Calu3 (cell line): ENCODE measurements at places on chromosomes 2 and 18. TPM values are rescaled to one million over a fixed set of nuclear protein-coding genes. Genes with fewer than 3 reads are reported as not detected.

CLEC4F gene
- not detected in 2 replicates for total RNA-seq

DNA sequence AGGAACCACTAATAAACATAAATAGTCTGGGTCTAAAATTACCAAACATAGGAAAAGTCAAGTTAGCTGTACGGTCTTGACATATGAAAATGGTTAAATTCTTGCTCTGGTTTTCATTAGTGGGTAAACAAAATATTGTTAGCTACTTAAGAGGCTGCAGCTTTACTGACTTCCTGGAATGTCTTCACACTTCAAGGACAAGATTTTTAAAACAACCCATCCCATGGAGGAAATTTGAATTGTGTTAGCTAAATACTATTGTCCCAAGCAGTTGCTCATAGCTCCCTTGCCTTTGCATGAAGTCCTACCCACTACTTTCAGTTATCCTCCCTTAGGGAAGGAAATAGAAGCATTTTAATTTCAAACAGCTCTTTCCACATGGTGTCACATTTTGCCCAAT is 128.5 kb downstream of the EPHA4 start:
- no peak overlapping the region for H3K4me3 ChIP-seq
- no peaks in the 10 kb centered on the region for H3K36me3 ChIP-seq
- no peak for DNase-seq
- H3K27me3 ChIP-seq: no peaks in the 10 kb centered on the region

DNA sequence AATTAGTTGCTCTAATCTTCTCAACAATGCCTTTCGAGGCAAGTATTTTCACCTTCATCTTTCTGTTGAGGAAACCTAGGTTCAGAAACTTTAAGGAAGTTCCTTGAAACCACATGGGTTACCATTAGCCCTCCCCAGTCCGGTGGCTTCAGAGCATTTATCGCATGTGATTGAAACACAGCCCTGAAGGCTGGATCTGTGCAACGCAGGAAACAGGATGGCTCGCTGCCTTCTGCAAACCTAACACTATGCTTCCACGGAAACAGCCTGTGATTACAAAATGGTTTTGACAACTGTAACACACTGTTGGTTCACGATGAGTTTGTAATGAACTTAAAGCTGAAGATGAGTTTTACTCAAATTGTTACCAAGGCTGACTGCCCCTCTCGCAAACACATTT is 68.5 kb downstream of the EPB41L3 start:
- no peak overlapping the region for H3K27ac ChIP-seq
- no peaks in the 10 kb centered on the region for H3K4me1 ChIP-seq
- H3K4me3 ChIP-seq: no peak overlapping the region
- H3K27me3 ChIP-seq: no peaks in the 10 kb centered on the region
- no peak for DNase-seq

SAG gene
- total RNA-seq: not detected in 2 replicates

DNA sequence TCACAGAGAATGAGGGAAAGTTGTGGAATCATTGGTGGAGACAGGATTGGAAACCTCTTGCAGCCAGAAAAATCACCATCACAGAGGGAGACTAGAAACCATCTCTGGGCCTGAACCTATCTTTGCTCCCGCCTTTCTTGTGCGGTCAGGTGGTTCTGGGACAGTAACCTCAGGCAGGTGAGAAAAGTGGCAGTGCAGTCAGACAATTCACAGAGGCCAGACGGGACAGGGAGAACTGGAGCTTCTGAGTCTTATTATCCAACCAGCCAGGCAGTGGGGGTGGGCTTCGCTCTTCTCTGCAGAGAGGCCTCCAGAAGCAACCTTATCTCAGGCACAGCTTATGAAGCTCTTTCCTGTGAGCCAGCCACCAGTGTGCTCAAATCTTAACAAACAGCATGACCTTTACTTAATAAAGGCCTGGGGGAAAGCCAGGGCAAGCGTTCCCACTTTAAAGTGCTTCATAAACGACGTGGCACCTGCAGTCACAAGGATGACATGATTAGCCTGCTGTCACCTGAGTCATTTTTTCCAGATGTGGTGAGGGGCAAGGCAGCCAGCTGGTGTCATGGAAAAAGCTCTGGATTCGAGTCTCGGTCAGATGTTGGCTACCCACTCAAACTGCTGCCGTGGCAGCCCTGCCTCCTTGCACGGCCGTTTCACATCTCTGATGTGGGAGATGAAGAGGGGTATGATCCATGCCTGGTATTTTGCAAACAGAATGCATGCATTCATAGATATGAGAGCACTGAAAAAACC is 109.7 kb downstream of the B3GNT2 start:
- peak overlapping the region; percentile 93 for H3K27ac ChIP-seq
- H3K4me1 ChIP-seq: peaks cover 55% of the 10 kb centered on the region
- H3K27me3 ChIP-seq: no peaks in the 10 kb centered on the region
- peaks cover 30% of the 10 kb centered on the region for H3K36me3 ChIP-seq
- DNase-seq: no peak

TAF4B gene
- 8.3 and 9.6 TPM in 2 replicates for total RNA-seq

DNA sequence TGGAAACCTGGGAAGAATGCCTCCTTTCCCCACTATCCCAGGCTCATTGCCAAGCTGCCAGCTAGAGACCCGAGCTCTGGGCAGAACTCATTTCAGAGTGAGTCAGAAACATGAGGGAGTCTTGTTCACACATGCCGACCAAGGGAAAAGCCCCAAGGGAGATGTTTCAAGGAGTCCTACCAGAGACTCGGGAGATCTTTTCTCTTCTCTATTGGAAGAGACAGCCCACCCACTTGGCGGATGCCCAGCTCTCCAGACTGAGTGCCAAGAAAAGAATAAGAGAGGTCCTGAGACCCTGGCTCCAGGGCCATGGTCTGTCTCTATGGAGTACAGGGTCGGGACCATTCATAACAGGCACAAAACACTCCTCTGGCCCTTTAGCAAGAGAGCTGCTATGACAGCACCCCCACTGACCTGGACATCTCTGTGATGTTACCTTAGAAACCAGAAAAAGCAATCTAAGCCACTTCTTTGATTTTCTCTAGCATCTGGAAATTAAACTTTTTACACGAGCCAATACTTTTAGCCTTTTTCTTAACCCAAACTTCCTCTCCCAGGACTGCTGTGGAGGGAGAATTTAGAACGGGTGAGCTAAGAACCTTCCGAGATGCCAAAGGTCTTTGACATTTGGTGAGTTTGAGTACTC is 18.5 kb upstream of the IGFBP5 start:
- H3K27ac ChIP-seq: no peak overlapping the region
- H3K27me3 ChIP-seq: no peaks in the 10 kb centered on the region
- H3K4me3 ChIP-seq: no peak overlapping the region
- no peaks in the 10 kb centered on the region for H3K36me3 ChIP-seq
- no peaks in the 10 kb centered on the region for H3K4me1 ChIP-seq

DNA sequence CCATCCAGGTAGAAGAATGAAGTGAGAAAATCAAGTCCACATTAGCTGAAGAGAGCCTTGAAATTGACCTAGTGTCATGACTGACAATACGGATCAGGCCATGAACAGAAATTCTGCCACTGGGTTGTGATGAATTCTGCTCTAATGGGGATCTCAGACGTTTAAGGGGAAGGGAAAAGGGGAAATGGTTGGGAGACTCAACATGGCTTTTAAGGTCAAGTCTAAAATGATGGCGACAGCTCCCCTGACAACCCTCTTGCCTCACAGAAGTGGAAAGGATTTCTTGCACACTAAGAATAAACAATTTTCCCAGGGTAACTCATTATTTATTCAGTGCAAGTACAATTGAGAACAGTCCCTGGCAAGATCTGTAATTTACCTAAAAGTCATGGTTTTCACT is 302.5 kb upstream of the ACVR2A start:
- no peaks in the 10 kb centered on the region for H3K36me3 ChIP-seq
- no peak for DNase-seq
- no peak overlapping the region for H3K27ac ChIP-seq
- H3K4me1 ChIP-seq: no peaks in the 10 kb centered on the region

DNA sequence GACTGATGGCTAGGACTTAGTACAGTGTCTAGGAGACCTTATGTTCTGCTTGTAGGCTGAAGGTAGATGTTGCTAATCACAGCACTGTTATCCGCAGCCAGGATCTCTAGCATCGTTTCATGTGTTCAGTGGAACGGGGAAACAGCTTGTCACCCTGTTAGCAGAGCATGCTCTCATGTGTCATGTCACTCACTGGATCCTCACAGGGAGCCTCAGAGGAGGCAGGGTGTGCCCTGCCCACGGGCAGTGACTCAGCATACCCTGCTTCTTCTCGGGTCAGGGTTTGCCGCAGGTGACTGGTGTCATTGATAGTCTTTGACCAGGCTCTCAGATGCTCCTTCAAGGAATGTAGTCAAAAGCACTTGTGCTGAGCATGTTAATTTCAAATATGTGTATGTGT is 44.4 kb downstream of the RPIA start:
- peaks cover 29% of the 10 kb centered on the region for H3K4me1 ChIP-seq
- no peak overlapping the region for H3K4me3 ChIP-seq
- DNase-seq: peak; percentile 15
- H3K36me3 ChIP-seq: peaks cover 4% of the 10 kb centered on the region
- H3K27ac ChIP-seq: no peak overlapping the region

LHCGR gene
- total RNA-seq: not detected in 2 replicates

GRCh38 chr2:85376291-85377065 is 21.9 kb downstream of the ELMOD3 start:
- DNase-seq: no peak
- H3K4me3 ChIP-seq: no peak overlapping the region
- no peaks in the 10 kb centered on the region for H3K4me1 ChIP-seq

TRPM8 gene
- 1.1 and 1.5 TPM in 2 replicates for total RNA-seq
